A549 treated with AZD2906 at 1 μM for 4 hours (cell line): ENCODE measurements at places on chromosomes 13 and 19. TPM values are rescaled to one million over a fixed set of nuclear protein-coding genes. Genes with fewer than 3 reads are reported as not detected.

The COMP gene
- total RNA-seq: 0.18 to 0.39 TPM (median 0.24 TPM) in 5 replicates

The SSC5D gene
- total RNA-seq: 0.40 to 0.99 TPM (median 0.66 TPM) in 5 replicates

The ZIM2 gene
- not detected in 5 replicates for total RNA-seq

The LHB gene
- not detected in 5 replicates for total RNA-seq

The SRRM5 gene
- 0.60 to 1.0 TPM (median 0.69 TPM) in 5 replicates for total RNA-seq

The ZSCAN4 gene
- total RNA-seq: not detected in 5 replicates

The KLK14 gene
- total RNA-seq: 0.17 to 0.61 TPM (median 0.33 TPM) in 5 replicates

The SPC24 gene
- 15.3 to 21.9 TPM (median 20.9 TPM) in 5 replicates for total RNA-seq

The HSPB6 gene
- total RNA-seq: 0.08 to 0.34 TPM (median 0.24 TPM) in 5 replicates

The ACP7 gene
- 0.05 to 0.10 TPM (median 0.05 TPM) in 4 of 5 replicates, not detected in the other for total RNA-seq

The KLK15 gene
- total RNA-seq: not detected in 5 replicates

The ZNF223 gene
- 1.9 to 4.0 TPM (median 3.2 TPM) in 5 replicates for total RNA-seq

The EXOC3L2 gene
- total RNA-seq: 1.3 to 2.5 TPM (median 2.3 TPM) in 5 replicates

The CAMSAP3 gene
- total RNA-seq: 4.8 to 6.6 TPM (median 6.4 TPM) in 5 replicates

The URI1 gene
- total RNA-seq: 80.4 to 106 TPM (median 85.8 TPM) in 5 replicates

The FFAR3 gene
- total RNA-seq: 0.08 TPM in 1 of 5 replicates, not detected in the others

The ADM5 gene
- 2.9 to 5.7 TPM (median 5.0 TPM) in 5 replicates for total RNA-seq

The LAIR2 gene
- not detected in 5 replicates for total RNA-seq

The ARHGEF7 gene
- total RNA-seq: 18.9 to 22.2 TPM (median 19.2 TPM) in 5 replicates

The KIR2DL4 gene
- not detected in 5 replicates for total RNA-seq

The ZNF90 gene
- not detected in 5 replicates for total RNA-seq
